Sciatic nerve (tissue), 2 donors: ENCODE measurements at places on chromosomes 7 and 10. TPM values are rescaled to one million over a fixed set of nuclear protein-coding genes. Genes with fewer than 3 reads are reported as not detected.

GRCh38 chr10:35412003-35412723 lies 75.9 kb downstream of the CCNY start:
- DNase-seq: no peak

DNA sequence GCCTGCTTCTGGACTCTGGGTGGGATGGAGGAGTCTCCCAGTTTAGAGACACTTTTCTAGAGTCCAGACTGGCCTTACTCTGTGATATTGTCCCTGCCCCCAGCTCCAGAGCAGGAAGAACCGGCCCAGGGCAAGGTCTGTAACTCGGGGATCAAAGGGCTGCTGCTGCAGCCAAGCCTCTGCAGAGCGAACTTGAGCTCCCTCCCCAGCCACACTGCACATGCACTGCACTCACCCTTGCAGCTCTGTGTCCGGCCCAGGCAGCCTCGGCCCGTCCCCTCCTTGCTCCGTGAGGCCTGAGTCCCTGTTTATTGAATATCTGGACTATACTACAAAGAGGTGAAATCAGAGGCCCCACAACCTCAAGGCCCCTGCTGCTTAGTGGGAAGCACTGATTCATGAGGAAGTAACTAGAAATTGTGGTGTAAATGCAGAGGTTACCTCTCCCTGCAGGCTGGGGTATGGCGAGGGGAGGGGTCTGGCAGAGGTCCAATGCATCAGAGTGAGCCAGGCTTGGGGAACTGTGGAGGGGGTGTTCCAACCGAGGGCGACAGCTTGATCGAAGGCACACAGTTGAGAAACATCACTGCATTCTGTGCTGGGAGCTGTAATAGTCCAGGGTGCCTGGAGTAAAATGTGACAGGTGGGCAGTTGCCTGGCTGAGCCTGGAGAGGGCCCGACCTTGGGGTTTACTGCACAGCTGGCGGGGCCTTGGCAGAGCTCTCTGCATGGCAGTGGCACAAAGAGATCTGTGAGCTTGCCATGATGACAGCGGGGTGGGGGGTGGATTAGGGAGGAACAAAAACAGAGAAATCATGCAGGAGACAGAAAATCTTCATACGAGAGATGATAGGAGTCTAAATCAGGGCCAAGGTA lies 49.1 kb downstream of the AOC1 start:
- DNase-seq: no peak

DNA sequence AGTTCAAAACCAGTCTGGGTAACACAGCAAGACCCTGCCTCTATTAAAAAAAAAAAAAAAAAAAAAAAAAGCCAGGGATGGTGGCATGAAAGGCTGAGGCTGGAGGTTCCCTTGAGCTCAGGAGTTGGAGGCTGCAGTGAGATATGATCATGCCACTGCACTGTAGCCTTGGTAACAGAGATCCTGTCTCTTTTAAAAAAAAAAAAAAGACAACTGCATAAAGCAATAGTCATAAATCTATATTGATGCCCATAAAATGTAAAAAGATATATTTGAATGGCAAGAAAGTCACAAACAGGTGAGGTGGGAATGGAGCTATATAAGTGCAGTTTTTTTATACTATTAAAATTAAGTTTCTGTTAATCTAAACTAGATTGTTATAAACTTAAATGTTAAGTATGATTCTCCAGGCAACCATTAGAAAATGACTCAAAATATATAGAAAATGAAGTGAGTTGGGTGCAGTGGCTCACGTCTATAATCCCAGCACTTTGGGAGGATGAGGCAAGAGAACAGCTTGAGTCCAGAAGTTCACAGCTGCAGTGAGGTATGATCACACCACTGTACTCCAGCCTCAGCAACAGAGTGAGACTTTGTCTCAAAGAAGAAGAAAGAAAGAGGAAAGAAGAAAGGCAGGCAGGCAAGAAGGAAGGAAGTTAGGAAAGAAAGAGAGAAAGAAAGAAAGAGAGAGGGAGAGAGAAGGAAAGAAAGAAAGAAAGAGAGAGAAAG lies 13.4 kb upstream of the HNRNPH3 start:
- DNase-seq: no peak

GRCh38 chr7:41655426-41655825 lies 47.5 kb downstream of the INHBA start:
- DNase-seq: no peak

GRCh38 chr7:55591282-55591931 lies 19.1 kb upstream of the VOPP1 start:
- no peak for DNase-seq

AKR1C4 gene
- not detected for total RNA-seq

GJD4 gene
- not detected for total RNA-seq

- no peak for DNase-seq
Observed at GRCh38 chr7:155766966-155767916, 45.0 kb downstream of the SHH start.

PLEKHS1 gene
- 0.22 TPM for total RNA-seq

- no peak for DNase-seq
Observed at GRCh38 chr7:108875139-108875538, 305.5 kb downstream of the DNAJB9 start.

DNA sequence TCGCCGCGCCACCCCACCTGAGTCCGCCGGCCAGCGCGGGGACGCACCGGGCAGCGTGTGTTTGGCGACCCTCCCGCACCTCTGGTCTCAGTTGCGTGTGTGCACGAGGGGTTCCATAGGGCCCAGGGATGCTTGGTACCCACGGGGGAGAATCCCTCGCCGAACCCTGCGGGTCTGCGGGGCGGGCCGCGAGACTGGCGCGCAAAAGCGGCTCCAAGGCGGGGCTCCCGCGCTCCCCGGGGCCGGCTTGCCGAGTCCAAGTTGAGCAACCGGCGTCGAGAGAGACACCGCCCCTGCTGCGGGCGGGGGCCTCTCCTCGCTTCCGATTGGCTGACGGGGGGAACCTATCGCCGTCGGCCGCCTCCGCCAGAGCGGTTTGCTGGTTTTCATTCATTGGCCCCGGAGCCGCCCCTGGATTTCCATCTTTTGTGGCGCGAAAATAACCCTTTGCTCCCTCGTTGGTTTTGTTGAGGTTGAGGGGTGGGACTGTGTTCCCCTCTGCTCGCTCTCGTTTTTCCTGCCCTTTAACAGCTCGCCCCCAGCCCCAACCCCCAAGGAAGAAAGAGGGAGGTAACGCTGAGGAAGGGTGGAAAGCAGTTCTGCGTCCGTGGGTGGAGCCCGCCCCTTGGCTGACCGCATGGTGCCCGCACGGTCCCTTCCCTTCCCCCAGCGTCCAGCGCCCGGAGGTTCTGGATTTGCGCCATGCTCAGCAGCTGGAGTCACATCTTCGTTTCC lies 4.0 kb upstream of the IGF2BP3 start:
- peak; percentile 80 for DNase-seq

DNA sequence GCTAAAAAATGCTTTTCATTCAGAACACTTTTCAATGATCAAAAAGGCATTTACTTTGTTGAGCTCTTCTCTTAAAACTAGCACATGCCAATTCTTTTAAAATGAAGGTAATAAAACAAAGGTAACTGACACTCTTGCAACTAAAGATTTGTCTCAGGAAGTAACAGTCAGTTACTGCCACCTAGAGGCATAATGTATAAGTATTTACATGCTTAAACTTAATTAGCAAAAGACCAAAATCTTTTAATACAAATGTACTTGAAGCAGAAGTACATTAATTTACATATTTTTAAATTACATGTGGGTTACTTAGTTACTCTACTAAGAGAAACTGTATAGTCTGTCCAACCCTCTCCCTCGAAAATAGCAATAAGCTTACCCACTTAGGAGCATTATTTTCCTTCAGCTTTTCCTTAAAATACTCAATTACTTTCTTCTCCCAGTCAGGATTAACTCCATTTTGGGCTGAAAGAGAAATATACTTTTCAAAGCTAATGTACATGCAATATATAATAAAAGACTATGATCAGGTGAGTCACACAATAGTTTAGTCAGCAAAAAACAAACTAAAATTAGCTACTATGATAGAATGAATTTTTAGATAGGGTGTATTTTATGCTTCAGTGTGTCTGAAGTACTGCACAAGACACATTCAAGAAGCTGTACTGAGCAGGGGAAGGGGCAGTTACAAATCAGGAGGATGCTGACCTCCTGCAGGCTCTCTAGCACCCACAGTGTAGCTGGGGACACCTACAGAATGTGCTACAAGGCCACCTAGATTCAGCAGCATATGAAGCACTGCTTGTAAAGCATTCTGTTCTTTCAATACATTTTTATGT lies 13.0 kb downstream of the MCMBP start:
- no peak for DNase-seq

DNA sequence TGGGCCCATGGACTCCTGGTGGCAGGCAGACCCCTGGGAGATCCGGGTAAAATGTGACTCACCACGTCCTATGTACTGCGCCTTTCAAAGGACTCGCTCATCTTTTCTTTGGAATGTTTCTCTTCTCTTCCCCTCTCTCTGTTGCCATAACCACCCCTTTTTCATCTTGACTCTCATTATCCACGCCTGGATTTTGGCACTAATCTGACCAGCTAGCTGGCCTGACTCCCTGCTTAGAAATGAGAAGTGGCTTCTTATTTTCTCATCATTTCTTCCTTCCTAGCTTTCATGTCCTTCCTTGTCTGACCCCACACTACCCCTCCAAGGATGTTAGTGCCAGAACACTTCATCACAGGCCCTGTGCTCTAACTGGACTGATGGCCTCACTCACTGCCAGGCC lies 98.0 kb upstream of the FAM171A1 start:
- no peak for DNase-seq

SLC26A5 gene
- 0.71 TPM for total RNA-seq

- DNase-seq: no peak
Observed at GRCh38 chr10:105973902-105974301, 1190.6 kb downstream of the SORCS1 start.
